ENCODE measurements at places on chromosomes 11 and 22.

DNA sequence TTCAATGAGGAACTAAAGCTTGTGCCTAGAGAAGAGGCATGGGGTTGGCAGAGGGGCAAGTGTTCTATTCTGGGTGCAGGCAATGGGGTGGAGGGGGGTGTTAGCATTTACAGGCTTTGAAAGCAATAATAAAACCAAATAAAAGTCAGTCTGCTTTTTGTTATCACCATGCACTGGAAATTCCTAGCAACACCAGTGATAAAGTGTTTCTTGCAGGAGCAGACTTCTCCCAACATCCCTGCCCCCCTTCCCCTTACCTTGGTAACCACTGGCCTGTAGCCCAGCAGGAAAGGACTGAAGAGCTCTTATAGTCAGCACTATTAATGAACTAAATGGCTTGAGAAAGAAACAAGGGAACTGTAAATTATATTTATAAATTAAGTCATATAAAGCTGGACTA lies 65.2 kb upstream of the SESN3 start:
- no peak for DNase-seq

- no peak for DNase-seq
Observed at GRCh38 chr11:116605543-116606459, 167.0 kb downstream of the BUD13 start.

- no peak for DNase-seq
Observed at GRCh38 chr11:83093634-83094033, 21.9 kb upstream of the RAB30 start.

DNA sequence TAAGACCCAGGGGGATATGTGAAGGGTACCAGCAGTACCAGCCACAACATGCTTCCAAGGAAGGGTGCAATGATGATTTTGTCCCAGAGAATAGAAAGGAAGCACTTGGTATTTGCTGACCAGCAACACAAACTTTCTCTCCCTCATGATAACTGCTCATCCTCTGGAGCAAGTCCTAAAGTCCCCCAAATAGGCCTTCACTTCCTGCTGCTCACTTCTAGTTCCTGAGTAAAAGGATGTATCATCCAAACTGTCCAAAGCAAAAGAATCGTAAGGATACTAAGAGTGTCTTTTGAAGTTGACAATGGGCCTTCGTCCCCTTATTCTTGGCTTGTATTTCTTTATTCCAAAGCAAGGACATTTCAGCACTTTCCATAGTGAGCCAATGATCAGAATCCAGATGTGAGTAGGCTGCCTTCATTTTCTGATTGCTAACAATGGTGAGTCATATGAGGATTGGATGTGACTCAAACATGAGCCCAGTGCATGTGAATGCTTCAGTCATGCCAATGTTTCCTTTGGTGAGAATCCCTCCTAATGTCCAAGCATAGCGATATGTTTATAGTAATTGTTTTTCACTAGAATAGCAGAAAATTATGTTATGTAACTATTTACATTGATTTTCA lies 243.4 kb upstream of the POU2AF2 start:
- no peak for DNase-seq
